Activated effector memory CD4-positive, alpha-beta T cell treated with anti-CD3 and anti-CD28 coated beads, Interleukin-2, amount 50 U/mL, for 16 hours (primary cell): ENCODE measurements at places on chromosomes 6 and 20.

DNA sequence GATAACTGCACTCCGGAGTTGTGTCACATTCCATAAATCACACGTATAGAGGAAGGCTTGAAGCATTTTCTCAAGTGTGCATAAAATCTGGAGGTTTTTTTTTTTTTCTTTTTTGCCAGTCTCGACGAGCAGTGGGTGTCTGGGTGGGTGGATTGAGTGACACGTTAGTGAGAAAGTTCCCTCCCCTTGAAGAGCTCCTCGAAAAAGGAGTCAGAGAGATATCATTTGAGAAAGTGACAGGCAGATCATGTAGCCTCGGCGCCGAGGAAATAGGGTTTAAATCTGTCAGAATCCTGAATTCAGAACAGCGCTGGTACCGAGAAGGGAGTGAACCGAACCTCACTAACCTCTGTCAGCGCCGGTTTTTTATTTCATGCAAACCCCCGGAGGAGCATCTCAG is 269.5 kb upstream of the ARID1B start:
- no peak for DNase-seq

DNA sequence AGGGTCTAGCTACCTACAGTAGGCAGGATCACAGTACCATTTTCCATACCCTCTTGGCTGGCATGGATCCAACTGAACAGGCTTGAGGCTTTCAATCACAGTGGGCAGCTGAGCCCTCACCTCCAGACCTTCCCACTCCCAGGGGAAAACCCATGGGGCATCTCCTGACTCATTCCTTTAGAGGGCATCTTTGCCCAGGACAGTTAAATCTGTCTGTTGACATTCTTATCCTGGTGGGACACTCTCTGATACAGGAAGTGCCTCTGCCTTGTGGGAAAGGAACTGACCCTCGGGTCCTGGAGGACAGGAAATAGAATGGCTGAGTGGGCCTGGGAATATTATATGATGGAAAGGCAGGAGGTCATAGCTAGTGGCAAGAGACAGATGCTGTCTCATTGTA is 10.2 kb upstream of the EPB41L1 start:
- no peak for DNase-seq

DNA sequence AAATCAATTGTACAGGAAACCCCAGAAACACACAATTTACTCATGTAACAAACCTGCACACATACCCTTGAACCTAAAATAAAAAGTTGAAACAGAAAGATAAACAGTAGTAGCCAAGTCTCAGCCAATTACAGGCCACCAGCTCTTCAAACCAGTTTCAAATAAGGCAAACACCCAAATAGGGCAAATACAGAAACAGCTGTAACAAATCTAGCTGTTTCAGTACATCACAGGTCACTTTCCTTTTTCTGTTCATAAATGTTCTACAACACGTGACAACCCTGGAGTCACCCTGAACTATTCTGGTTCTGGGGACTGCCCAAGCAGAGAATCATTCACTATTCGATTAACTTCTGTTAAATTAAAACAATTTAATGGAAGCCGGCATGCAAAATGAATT is 329.0 kb downstream of the GJA1 start:
- no peak for DNase-seq

GRCh38 chr6:134132494-134133141 is 80.2 kb upstream of the SLC2A12 start:
- DNase-seq, result no peak

- DNase-seq, result no peak
Observed at GRCh38 chr20:58657986-58658385, 6.9 kb downstream of the STX16 start.
